ENCODE measurements at places on chromosomes 4 and X.

DNA sequence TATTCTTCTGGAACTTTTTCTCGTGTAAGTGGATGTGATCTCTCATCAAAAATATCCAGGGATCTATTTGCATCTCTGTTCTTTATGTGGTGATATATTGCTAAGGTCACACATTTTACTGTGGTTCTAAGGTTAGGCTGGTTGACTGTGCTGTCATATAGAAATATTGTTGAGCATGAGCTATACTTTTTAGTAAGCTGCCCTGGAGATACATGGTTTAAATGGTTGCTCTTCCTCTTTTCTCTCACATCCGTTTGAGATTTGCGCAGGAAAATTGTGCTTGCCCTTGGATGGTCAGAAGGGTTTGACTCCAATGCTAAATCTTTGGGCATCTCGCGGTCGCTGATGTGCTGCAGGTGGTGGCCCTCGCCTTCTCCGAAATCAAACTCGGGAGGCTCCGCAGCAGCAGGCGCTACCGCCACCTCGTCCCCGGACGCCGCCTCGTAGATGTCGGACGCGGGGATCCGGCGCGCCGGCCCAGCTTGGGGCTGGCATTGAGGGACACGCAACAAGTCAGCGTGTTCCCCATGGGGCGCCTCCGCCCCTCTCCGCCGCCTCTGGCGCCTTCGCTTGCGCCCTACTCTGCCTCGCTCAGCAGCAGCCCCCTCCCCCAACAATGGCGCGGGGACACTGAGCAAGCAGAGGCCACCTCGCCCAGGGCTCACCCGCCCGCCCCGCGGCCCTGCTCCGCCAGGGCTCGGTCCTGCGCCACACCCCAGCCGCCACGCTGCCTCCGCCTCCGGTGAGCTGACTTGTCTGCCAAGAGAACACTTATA is 154.5 kb downstream of the MSN start:
- no peak for DNase-seq

- peak; percentile 13 for DNase-seq
Observed at GRCh38 chrX:46204721-46205422, 340.3 kb downstream of the ZNF674 start.

GRCh38 chrX:21993265-21993664 is 38.9 kb upstream of the PHEX start:
- no peak for DNase-seq

- no peak for DNase-seq
Observed at GRCh38 chr4:151658959-151659600, 101.7 kb downstream of the GATB start.

DNA sequence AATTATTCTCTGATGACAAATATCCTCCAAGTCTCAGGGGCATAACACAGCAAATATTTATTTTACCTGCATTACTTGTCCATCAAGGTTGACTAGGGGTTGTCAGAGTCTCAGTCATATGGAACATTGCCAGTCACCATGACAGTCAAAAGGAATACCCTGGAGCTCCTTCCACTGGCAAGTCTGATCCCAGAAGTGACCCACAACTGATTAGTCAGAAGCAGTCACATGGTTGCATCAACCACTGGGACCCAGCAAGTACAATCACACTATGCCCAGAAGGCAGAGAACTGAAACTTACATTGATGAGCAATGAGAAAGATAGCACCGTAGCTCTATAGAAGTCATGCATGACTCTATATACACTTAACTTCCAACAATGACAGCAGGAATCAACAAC is 41.9 kb upstream of the SOD3 start:
- DNase-seq, result peak; percentile 20

DNA sequence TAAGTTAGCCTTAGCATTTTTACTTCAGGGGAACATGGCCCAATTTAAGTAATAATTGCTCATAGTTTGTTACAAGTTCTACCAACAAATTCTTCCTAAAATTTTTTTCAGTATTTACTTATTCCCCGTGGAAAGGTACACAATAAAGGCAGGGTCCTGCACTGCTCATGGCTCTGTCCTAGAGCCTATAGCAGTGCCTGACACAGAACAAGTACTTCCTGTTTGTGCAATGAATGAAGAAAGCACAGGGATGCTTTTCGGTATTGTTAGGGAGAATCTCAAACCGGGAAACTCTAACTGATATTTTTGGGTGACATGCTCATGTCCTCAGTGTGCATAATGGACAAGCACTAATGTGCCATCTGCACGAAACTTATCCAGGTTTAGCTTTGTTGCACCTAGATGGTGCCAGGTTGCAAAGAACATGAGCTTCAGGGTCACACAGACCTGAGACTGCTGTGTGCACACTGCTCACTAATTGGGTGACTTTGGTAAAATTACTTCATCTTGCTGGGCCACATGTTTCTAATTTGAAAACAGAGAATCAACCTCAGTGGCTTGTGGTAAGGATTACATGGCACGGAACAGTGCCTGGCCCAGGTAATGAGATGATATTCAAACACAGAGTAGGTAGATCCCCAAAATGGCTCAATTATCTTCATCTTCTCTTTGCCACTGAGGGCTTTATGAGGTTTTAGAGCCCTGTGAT is 175.8 kb upstream of the NPY2R start:
- DNase-seq, result no peak

DNA sequence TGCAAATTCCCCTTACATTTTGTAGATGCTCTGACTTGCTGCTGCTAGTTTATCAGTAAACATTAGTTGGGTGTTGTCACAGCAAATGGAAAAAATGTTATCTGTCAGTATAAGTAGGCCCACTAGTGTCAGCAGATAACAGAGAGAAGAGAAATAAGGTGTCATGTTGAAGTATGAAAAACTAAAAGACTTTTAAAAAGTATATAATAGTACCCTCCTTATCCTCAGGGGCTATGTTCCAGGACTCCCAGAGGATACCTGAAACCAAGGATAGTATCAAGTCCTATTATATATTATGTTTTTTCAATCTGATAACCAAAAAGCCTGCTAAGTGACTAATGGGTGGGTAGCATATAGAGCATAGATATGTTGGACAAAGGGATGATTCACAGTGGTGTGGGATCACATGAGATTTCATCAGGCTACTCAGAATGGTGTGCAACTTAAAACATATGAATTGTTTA is 11.6 kb upstream of the BMP2K start:
- peak; percentile 69 for DNase-seq

DNA sequence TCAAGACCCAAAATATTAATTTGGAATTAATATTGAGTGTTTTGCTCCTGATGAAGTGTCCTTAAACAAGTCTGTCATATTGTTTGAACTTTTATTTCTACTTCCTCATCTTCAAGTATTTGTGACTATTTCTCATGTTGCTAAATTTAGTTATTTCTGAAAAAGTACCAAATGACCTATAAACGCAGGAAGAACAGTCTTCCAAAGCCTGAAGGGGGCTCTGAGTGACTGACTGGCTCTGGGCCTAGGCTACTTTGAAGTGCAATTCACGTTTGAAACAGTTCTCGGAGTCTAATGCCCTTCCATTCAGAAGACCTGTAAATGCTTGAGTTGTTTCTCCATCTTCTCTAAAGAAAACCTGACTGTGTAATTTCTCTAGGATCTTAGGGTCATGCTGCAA is 26.5 kb downstream of the GALNT7 start:
- no peak for DNase-seq

DNA sequence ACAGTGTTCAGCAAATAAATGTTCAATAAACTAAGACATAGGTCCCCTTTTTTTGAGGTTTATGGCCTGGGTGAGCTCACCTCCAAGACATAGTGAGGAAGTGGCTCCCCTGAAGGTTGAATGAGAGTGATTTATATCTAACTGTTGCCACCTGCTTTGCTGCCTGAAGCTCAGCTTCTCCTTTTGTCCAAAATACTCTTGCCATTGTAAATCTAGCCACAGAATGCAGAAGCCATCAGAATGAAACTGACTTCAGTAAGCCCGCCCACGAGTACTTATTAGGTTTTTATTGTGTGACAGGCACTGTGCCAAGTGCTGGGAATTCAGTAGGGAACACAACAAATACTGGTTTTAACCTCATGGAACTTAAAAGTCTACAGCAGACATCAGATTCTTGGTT is 18.0 kb downstream of the SPINK2 start:
- peak; percentile 24 for DNase-seq

DNA sequence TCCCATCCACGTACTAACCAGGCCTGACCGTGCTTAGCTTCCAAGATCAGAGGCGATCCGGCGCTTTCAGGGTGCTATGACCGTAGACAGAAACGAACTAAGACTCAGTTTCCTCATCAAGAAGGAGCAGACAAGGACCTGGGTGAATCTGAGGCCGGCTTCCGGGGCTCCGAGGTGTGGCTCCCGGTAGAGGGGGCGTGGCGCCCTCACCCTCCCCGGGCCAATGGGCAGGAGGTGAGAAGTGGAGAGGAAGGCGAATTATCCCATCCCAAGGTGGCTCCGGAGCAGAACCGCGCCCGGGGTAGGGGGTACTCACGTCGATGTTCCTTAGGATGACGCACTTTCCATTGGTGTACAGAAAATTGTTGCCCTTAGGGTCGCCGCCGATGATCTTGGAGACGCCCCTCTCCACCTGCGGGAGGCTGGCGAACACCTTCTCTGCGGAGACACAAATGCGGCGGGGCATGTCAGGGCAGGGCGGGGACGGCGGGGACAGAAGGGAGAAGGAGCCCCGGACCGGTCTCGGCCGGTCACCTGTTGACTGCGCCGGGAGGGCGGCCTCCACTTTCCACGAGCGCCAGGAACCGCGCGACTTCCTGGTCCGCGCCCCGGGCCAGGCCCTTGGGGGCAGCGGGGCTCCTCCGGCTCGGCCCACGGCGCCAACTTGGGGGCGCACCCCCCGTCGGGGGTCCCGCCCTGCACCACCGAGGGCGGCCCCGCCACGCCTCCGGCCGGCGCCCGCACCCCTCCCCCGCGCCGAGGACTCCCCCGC is 616 bp downstream of the WDR1 start:
- peak; percentile 55 for DNase-seq

DNA sequence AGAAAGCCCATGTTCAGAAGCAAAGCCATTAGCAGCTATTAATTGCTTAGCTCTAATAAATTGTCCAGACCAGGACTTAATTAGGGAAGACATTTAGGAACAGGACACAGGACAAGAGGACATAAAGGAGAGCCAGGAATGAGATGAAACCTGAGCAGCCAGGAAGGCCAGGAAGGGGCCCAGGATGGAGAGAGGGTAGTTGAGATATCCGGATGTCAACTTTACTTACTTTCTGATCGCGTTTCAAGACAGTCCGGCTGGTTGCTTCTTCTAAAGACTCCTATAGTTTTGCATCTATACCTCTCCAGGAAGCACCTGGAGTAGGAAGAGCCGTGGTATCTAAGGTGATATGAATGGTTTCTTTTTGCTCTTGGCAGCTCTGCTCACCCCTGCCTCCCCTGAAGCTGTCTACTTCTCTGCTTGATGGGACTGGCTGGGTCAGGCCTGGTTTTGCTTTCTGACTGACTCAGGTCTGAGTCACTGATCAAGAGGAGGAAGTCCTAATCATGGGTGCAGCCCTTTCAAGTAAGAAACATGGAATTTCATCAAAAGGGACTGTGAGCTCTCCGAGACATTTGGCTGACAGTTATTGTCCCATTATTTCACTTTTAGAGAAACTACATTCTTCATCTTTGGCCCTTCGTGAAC is 733.3 kb downstream of the RPA4 start:
- peak; percentile 70 for DNase-seq

- no peak for DNase-seq
Observed at GRCh38 chr4:159483110-159483781, 380.4 kb downstream of the RAPGEF2 start.

DNA sequence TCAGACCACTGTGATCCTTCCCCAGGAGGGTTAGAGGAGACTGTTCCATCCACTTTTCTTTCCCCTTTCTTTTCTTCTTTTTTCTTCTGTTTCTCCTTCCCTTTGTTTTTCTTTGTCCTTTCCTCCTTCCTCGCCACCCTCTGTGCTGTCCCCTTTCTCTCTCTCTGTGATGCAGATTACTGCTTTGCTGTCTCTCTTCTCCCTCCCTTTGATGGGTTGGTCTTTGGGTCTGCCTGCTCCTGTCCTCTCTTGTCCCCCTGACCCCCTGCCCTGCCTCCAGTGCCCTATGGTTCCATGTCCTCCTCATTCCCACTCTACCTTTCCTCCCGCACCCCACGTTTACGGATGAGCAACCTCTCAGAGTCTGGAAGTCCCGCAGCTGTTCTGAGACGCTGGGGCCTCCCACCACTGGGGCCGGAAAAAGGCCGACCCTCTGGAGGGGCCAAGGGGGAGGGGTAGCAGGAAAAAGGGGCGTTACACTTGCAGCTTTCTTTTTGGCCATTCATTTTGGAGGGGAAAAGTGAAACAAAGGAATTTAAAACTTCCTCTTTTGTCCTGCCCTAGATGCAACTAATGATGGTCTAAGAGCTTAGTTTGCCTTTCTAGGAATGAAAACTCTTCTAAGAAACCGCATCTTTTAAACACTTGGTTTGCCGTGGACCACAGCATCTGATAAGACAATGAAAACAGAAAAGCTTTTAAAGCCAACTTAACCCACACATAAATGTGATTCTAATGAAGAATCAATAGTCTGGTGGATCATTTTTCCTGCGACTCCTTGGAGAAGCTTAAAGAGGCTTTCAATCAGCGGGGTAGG is 24.5 kb upstream of the TSR2 start:
- peak; percentile 44 for DNase-seq

GRCh38 chrX:11210415-11210801 is 82.8 kb upstream of the AMELX start:
- DNase-seq, result no peak

DNA sequence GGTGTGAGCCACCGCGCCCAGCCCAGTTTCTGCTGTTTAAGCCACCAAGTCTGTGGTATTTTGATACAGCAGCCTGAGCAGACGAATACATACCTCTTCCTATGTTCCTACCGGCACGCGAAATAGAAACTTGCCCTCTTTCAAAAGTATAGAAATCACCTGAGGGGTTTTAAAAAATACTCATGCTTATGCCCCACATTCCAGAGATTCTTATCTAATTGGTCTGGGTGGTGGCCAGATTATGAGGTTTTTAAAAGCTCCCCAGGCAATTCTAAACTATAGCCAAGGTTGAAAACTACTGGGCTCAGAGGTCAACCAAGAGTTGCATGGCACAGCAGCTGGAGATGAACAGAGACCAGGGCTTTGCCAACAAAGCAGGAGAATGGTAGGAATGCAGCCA is 24.9 kb upstream of the HUWE1 start:
- no peak for DNase-seq

GRCh38 chr4:173171098-173171497 is 2.5 kb downstream of the GALNT7 start:
- DNase-seq, result peak; percentile 63

GRCh38 chr4:74933562-74934015 is 673 bp downstream of the PARM1 start:
- DNase-seq, result peak; percentile 2

- peak; percentile 15 for DNase-seq
Observed at GRCh38 chr4:171891038-171891437, 77.8 kb downstream of the GALNTL6 start.

DNA sequence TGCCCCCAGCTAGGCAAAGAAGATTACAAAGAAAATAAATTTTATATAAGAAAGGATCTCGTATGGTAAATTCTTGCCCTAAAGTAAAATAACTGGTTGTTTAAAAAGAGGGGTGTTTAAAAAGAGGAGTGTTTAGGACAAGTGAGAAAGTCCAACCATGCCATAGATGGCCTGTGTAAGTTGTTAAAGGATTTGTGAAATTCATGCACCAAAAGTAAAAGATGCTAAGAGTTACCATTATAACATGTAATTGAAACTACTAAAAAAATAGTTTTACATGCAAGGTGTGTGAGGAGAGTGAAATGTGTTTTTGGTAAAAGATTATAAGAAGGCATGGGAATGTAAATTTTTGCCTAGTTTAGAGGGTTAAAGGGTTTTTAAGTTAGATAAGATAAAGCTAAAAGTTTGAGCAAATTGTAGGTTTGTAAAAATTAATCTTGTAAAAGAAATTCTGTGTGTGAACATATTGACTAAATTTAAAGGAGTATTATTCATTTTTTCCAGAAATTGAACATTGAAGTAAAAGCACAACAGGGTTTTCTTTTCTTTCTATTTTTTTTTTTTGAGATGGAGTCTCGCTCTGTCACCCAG is 20.1 kb downstream of the HTT-AS start:
- no peak for DNase-seq

GRCh38 chr4:107380836-107381438 is 339.1 kb downstream of the PAPSS1 start:
- peak; percentile 2 for DNase-seq
